ENCODE measurements at places on chromosomes 3 and 15.

DNA sequence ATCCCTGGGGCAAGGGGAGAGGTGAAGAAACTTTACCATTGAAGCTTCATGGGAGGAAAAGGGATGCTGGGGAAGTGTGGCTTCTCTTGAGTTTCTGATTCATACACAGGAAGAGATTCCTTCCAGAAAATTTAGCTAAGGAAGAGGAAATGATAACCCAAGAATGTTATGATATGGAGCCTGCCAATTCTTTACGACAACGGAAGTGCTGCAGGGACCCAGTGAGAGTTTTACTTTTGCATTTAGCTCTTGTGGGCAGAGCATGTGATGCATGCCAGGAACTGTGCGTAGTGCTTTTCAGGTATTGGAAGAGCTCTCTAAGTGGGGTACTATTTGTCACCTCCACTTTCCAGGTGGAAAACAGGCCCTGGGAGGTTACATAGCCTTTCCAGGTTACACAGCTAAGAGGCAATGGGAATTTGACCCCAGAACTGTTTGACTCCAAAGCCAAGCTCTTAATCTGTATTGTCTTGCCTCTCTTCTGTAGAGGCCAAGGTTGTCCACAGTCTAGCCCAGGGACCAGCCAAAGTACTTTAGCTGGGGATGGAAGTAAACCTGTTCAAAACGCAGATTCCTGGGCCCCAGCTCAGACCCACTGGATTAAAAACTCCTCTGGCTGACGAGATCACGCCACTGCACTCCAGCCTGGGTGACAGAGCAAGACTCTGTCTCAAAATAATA lies 23.0 kb downstream of the CMTM7 start:
- no peak for DNase-seq

GRCh38 chr3:134020135-134020680 lies 9.5 kb downstream of the SLCO2A1 start:
- no peak for DNase-seq

DNA sequence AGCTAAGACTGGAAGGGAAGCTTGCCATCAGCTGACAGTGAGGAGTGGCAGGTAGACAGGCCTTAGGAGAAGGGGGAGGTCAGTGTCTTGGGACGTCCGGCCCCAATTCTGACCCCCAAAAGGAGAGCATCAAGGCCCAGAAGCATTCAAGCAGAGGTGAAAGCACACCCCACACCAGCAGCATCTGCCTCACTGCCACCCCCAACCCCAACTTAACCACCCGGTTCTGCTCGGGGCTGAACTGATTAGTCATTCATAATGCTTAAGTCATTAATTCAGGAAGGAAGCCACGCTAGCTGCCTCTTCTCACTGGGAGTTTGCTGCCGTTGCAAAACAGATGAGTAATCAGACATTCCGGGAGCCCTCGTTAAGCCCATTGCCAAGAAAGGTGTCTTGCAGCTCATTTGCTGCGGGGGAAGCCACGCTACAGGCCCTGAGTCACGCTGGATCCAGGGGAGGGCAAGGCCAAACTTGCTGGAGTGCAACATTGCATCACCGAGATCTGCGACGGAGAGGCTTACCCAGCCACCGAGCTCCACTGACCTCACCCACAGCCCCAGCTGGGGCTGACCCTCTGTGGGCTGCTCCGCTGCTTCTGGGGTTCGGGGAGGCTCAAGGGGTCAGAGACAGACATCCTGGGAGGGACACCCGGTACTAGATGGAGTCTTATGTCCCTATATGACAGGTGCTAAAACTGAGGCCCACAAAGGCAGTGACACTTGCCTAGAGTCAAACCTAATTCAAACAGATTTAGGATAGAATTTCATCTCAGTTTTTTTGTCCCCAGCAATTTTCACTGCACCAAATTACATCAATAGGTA lies 46.4 kb upstream of the HES1 start:
- DNase-seq = peak; percentile 45

DNA sequence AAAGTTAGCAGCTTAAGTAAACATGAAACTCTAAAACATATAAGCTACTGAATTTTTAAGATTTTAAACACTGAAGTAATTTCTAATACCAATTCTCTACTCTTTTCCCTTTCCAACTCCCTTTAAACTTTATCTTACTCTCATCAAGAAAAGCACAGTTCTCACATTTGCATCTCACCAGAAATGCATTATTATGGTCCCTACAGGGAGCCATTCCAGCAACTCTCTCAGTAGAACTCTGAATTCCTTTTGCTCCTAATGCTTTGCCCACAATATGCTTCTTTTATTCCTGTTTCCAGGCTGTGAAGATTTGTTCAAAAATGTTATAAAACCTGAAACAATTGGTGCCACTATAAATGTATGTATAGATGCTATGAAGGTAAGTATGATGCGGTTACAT lies 83.4 kb downstream of the TFDP2 start:
- no peak for DNase-seq

GRCh38 chr3:150271591-150271960 lies 136.5 kb upstream of the TSC22D2 start:
- DNase-seq = no peak

DNA sequence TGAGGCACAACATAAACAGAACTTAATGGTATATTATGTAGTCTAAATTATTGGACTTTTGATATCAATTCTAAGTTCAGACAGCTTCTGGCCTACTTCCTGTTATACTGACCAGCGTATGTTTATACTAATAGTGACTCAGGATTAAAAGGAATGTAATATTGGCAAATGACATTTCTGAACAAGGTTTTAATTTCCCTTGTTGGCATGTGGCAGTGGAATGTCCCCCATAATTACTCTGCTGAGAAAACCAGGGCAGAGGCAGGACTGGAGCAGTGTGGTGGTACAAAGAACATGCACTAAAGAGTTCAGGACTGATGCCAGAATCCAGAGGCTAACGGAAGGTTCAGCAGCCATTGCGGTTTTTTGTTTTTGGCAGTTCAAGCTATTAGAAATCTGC lies 184.0 kb downstream of the KCNAB1 start:
- no peak for DNase-seq

GRCh38 chr3:411226-411625 lies 214.7 kb downstream of the CHL1 start:
- DNase-seq = no peak

DNA sequence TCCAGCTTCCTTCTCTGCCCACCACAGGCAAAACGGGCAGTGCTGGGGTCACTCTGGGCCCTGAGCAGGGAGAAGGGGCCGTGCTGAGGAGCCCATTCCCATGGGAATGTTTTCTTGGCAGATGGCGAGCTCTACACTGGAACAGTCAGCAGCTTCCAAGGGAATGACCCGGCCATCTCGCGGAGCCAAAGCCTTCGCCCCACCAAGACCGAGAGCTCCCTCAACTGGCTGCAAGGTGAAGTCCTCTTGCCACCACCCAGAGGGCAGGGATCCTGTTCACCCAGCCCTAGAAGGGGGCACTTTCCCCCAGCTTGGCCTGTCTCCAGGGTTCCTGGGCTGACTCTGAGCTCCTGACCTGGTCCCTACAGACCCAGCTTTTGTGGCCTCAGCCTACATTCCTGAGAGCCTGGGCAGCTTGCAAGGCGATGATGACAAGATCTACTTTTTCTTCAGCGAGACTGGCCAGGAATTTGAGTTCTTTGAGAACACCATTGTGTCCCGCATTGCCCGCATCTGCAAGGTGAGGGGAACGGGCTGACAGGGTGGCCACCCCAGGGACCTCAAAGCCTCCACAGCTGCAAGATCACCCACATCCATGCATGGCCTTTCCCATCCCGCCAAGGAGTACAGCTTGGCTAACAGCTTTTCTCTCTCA lies 12.4 kb downstream of the CIB1 start:
- DNase-seq = no peak

DNA sequence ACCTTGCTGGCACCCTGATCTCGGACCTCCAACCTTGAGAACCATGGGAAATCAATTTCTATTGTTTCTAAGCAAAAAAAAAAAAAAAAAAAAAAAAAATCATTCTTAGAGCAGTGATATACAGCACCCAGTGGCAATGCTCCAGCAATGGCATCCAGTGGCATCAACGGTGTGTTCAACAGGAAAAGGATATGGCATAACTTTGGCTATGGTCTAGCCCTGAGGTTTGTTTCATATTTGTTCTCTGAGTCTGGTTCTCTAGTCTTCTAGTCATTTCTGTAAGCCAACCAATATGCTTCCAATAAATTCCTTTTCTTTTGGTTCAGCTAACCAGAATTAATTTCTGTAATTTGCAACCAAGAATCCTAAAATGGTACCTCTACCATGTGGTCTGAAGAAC lies 19.2 kb downstream of the DENND4A start:
- no peak for DNase-seq

- DNase-seq = no peak
Observed at GRCh38 chr15:90650956-90651689, 66.0 kb upstream of the BLM start.

- DNase-seq = no peak
Observed at GRCh38 chr3:39278616-39278935, 1.3 kb downstream of the CX3CR1 start.

GRCh38 chr3:160757233-160758106 lies 1.4 kb downstream of the PPM1L start:
- peak; percentile 24 for DNase-seq

GRCh38 chr3:112464264-112464663 lies 35.0 kb downstream of the BTLA start:
- DNase-seq = no peak

GRCh38 chr3:173825730-173826129 lies 428.2 kb downstream of the NLGN1 start:
- DNase-seq = no peak

- DNase-seq = no peak
Observed at GRCh38 chr3:53170325-53171063, 9.5 kb downstream of the PRKCD start.

DNA sequence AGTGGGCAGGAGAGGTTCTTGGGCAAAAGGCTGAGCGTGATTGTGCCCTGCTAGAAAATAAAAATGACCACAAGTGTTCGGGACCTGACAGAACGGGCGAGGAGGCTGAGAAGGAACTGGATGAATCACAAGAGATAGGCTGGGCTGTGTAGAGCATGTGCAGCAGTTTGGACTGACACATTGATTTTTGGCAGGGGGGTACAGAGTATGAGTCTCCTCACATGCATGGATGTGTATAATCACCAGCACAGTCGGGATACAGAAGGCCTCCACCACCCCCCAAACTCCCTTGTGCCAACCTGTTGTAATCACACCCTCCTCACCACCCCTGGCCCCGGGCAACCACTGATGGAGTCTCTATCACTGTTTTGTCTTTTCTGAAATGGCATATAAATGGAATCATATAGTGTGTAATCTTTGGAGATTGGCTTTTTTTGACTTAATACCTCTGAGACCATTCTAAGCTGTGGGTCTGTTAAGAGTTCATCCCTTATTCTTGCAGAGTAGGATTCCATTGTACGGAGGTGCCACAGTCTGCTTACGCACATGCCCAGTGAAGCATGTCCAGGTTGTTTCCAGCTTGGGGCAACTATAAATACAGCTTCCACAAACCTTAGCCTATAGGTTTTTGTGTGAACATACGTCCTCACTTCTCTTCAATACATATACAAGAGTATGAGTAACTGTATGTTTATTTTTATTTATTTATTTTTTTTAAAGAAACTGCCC lies 438.8 kb downstream of the FOXP1 start:
- no peak for DNase-seq

DNA sequence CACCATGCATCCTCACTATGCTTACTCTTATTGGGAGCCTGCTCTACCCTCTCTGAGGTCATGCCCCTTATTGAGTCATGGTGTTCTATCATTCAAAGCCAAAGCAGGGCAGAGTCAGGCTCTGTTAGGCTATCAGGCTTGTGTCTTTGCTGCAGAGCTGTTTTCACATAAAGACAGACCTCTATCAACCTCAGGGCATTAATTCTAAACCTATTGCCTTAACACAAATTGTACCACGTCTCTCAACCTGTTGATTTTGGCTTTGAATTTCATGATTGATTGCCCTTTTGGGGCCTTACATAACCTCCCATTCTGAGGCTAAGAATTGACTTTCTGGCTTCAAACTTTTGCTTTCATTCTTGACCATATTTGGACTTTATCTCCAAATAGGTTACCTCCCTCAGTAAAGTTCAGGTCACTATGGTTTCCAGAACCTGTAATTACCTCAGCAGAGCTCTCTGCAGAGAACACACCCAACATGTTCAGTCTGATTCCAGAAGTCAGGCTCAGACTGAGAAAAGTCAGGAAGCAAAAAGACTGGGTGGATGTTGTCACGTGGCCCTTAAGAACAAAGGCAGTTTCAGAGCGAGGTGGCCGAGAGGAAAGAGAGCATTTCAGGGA lies 221.4 kb upstream of the NANOGP8 start:
- DNase-seq = peak; percentile 9

- DNase-seq = no peak
Observed at GRCh38 chr15:39407116-39407515, 173.8 kb upstream of the THBS1 start.

- DNase-seq = no peak
Observed at GRCh38 chr3:172648747-172649146, 62.1 kb downstream of the NCEH1 start.

DNA sequence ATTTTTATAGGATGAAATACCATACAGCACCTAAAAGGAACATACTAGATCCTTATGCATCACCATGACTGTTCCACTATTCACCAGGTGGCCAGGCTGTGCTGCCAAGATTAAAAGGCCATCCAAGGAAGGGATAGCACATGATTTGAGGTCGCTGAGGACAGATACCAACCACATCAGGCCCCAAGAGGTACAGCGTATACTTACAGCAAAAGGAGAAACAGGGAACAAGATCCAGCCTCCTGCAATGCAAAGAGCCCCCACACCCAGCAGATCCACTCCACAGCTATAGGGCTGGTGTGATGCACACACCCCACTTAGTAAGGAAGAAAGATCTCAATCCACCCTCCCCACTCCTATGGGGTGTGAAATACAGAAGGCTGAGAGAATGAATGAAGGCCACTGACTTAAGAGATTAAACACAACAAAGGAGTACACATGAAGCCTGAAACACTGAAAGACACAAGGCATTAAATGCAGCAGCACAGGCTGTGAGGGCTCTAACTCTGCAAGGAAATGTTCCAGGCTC lies 32.0 kb upstream of the ZNF445 start:
- peak; percentile 17 for DNase-seq

DNA sequence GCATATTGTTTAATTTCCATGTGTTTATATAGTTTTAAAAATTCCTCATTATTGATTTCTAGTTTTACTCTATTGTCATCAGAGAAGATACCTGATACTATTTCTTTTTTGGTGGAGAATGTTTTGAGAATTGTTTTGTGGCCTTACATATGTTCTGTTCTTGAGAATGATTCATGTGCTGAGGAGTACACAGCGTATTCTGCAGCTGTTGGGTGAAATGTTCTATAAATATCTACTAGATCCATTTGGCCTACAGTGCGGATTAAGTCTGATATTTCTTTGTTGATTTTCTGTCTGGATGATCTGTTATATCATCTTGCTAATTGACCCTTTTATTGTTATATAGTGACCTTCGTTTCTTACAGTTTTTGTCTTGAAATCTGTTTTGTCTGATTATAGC lies 109.7 kb downstream of the UBE2E2 start:
- no peak for DNase-seq

DNA sequence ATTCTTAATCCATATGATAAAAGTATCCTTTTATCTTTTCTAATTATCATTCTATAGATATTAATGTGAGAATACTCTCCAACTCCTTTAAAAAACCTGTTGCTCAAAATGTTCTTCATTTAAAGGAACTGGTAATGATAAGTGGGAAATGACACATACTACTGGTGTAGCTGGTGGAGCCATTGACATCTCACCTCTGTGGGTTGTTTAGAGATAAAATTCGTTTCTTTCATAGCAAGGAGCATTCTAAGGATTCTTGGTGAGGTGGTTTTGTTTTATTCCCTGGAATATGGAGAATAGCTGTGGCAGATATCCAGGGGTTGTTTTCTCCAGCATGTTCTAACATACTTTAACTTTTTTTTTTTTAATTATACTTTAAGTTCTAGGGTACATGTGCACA lies 299.8 kb upstream of the THBS1 start:
- no peak for DNase-seq

All from neuronal stem cell (in vitro differentiated cells).